ENCODE measurements at places on chromosomes 7 and 10.

DNA sequence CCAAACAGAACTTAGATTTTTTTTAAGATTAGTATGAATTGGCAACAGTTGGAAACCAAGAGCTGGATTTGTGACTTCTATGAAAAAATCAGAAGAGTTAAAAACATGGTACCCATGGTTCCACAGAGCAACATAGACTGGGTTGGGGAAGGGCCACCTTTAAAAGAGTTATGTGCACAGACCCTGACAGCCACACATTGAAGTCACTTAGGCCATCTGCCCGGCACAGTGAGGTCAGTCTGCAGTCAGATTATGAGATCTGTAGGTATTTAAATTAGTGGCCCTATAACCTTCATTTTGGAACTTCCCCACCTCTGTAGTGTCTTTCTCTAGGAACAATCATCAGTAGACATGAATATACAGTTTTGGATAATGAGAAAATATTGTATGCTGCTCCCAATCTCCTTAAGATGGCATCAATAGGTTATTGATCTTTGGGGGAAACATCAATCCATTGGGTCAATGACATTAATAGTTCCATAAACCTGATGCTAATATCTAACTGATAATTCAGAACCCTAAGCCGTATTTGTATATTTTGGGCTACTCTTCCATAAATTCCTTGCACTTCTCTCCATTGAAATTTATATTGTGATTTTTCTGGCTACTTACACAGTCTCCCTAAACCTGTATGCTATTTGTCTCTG lies 7.0 kb downstream of the ANKRD1 start:
- no peak for DNase-seq

- DNase-seq = no peak
Measured at GRCh38 chr7:81186691-81187090, 267.8 kb upstream of the SEMA3C start.

DNA sequence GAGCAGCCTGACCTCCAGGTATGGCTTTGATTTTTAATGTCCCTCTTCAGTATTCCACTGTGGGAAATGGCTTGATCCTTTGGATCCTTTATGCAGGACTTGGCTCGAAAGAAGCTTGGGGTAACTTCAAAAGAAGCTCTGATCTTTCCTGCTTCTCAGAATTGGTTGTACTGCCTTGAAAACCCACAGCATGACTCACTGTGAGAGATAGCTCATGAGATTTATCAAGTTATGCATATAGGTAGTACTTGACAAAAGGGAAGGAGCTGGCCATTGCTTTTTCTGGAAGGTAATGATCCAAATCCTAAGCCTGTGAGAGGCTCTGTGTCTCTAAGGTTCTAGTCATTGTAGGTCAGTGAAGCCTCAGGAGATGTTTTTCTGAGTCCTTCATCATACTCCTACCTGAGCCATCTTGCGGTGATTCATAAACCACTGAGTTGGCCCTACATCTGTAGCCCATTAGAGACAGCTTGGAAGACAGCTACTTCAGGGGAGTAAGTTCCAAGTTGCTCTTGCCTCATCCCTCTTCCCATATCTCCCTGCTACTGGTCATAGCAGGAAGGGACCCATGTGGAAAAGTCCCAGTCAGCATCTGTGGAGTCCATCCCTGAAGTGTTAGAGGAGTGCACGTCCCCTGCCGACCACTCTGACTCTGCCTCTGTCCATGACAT lies 36.7 kb upstream of the NFKB2 start:
- no peak for DNase-seq

DNA sequence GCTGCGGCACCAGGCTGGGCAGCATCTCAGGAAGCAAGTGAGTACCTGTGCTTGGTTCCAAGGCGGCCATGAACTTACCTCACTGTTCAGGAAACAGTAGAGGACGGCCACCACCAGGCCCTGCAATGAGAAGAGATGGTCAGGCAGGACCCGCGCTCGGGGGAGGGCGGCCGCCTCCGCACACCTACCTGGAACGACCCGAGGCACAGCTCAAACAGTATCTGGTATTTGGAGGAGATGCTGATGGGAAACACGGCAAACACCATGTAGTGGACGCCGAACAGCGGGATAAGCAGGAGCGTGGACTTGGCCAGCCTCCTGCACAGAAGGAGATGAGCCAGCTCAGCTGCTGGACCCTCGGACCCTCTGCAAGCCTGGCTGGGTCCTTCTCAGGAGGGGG lies 112.9 kb downstream of the VIPR2 start:
- no peak for DNase-seq

DNA sequence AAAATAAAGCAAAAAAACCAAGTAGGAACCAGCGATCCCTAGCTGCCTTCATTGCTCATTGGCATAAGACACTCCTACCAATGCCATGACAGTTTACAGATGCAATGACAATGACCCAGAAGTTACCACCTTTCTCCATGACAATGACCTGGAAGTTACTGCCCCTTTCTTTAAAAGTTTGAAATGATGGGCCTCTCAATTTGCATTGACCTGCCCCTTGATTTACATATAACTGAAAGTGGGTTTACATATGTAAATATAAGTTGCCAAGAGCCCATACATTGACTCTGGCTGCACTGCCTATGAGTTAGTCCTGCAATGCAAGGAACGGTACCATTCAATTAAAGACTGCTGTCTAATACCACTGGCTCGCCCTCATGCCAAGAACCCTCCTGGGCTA lies 240.7 kb upstream of the LRRN3 start:
- DNase-seq = no peak

DNA sequence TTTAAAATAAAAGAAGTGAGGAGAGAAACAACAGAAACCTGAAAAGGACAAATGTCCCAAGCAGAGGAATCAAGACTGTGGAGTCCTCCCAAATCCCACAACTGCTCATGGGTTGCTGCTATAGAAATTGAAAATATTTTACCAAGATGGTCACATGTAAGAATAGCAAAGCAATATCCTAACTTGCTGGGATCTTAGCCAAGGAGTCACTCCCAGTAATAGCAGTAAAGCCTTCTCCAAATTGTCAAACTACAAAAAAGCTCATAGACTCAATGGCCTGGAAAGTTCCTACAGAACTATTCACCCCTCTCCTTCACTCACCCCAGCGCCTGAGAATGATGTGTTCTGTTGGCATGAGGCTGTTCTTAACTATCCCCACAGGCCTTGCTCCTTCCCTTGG lies 186.5 kb downstream of the ELMO1 start:
- DNase-seq = no peak

GRCh38 chr10:58756130-58756719 lies 243.6 kb downstream of the BICC1 start:
- DNase-seq = no peak

- DNase-seq = no peak
Measured at GRCh38 chr10:125064681-125065492, 95.5 kb downstream of the CTBP2 start.

DNA sequence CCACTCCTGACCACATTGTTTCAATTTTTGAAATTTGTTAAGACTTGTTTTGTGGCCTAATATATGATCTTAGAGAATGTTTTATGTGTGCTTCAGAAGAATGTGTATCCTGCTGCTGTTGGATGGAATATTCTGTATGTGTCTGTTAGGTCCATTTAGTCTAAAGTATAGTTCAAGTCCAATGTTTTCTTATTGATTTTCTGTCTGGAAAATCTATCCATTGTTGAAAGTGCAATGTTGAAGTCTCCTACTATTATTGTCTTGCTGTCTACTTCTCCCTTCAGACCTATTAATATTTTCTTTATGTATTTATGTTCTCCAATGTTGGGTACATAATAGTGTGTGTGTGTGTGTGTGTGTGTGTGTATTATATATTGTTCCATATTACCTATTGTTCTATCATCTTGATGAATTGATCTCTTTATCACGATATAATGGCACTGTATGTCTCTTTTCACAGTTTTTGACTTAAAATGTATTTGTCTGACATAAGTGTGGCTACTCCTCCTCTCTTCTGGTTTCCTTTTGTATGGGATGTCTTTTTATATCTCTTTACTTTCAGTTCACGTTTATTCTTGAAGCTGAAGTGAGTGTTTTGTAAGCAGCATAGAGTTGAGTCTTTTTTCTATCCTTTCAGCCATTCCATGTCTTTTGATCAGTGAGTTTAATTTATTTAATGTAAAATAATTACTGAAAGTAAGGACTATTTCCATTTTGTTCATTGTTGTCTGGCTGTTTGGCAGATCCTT lies 61.3 kb downstream of the AKR1D1 start:
- no peak for DNase-seq

DNA sequence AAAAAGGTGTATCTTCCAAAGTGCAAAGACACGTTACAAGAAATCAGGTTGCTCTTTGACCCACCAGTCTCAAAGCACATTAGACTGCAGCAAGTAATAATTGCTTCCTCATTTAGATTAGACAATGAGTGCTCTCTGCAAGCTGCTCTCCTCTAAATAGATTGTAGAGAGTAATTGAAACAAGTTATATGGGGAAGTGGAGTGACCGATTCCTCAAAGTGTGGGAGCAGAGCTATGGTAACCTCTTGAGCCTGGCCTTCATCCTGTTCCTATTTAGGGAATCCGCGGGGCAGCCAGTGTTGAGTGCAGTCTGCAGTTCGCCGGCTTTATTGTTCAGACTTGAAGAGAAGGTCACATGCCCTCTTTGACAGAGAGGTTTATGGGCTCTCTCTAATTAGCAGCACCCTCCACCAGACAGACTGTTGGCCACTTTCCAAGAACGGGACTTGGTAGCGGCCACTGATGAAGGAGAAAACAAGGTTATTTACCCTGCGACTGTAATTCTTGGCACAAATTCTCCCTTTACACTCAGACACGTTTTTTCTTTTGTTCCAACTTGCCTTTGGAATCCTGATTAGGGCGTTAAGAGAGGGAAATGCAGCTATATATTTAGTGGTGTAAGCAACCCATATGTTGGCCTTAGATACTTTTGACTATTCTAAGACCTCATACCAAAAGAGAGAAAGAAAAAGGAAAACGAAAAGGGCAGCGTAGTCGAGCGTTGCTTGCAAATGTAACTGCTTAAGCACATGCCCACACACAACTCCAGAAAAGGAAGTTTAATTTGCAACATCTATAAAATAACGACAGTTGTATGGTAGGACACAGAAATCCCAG lies 107.5 kb downstream of the REEP3 start:
- DNase-seq = no peak

- DNase-seq = no peak
Measured at GRCh38 chr10:108545921-108546320, 1377.4 kb downstream of the XPNPEP1 start.

Data from activated naive CD4-positive, alpha-beta T cell treated with Interleukin-2 at 50 U/mL for 16 hours (primary cell).